ENCODE measurements at places on chromosomes 12 and 14.

DNA sequence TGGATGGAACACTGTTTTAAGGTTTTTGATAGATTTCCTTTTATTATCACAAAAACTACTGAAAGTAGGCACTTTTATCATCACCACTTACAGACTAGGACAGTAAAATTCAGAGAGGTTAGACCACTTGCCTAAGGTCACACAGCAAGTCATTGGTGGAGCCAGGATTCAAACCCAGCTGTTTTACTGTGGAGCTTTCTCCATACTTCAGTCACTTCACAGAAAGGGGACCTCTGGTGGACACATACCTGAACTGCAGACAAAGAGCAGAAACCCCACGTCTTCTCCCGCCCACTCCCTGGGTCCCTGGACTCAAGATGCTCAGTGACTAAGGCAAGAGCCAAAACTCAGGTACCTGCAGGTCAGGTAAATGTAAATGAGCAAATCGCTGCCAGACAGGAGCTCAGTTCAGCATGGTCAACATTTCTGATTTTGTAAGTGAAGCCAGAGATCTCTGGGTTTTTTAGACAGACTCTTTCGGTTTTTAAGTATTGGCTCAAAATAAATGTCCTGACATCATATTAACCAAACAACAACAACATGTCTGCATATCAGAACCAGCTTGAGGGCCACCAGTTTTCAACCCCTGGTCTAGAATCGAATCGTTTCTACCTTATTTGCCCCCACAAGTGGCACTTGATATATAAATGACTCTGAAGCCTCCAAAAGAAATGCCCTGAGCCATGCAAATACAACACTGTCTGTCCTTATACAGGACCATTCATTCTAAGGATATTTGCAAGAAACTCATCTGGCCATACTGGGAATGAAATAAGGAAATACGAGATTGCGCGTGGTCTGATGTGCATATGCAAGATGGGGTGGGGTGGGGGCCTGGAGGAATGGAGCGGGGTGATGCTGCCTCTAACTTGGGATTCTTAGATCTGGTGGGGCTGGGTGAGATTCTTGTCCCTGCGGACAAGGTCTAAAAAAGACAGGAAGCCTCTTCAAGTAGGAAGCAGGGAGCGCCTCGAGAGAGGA, 110.9 kb downstream of the KSR2 start:
- no peaks in the 10 kb centered on the region for H3K27me3 ChIP-seq
- no peaks in the 10 kb centered on the region for H3K36me3 ChIP-seq
- H3K4me1 ChIP-seq, result no peaks in the 10 kb centered on the region
- DNase-seq, result peak; percentile 85
- H3K4me3 ChIP-seq, result no peak overlapping the region

DNA sequence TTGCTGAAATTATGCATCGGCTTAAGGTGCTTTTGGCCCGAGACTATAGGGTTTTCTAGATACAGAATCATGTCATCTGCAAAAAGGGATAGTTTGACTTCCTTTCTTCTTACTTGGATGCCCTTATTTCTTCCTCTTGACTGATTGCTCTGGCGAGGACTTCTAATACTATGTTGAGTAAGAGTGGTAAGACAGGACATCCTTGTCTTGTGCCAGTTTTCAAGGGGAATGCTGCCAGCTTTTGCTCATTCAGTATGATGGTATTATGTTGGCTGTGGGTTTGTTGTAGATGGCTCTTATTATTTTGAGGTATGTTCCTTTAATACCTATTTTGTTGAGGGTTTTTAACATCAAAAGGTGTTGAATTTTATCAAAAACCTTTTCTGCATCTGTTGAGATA, 8.3 kb downstream of the BMAL2 start:
- no peaks in the 10 kb centered on the region for H3K36me3 ChIP-seq
- DNase-seq, result no peak
- no peak overlapping the region for H3K4me3 ChIP-seq

DNA sequence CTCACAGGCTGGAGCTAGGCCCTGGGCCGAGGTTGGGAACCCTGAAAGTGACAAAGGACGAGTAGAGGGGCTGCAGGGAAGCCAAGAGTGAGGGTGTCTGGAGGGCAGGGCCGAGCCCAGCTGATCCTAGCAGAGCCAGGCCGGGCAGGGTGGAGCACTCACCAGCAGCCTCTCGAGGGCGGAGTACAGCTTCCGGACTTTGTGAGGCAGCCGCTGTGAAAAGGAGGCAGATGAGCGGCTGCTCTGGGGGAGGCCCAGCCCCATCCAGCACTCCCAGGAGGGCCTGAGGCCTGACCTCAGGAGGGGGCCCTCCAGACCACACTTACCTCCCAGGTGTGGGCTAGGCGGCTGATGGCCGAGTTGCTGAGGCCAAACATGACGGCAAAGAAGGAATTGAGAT, 14.7 kb upstream of the ENDOU start:
- DNase-seq, result no peak
- H3K4me3 ChIP-seq, result no peak overlapping the region

DNA sequence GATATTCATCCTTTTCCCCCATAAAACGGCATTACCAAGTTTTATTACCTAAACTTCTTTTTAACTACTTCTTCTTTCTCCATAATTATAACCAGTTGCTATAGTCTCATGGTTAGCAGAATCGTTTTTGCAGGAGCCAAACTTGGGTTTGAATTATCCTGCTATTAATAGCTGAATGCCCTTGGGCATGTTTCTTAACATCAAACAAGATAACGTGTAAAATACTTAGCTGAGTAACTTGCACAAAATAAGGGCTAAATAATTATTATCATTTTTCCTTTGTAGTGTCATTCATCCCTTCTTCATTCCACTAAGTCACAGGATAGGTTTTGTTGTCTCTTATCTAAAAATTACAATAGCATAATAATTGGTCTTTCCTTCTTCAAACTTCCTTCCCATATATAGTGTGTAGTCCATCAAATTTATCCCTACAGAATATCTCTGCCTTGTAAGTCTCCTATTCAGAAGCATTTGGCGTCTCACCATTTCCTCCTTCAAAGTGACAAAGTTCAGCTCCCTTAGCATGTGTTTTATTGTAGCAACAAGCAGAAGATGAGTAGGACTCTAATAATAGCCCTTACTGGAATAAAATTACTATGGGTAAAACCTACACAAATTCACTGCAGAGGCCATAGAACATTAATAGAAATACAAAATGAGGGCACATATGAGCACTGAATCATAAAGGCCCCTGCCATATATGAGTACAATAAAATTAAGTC, 63.8 kb downstream of the FAR2 start:
- no peaks in the 10 kb centered on the region for H3K36me3 ChIP-seq
- no peak for DNase-seq
- no peak overlapping the region for H3K4me3 ChIP-seq
- H3K27me3 ChIP-seq, result no peaks in the 10 kb centered on the region

DNA sequence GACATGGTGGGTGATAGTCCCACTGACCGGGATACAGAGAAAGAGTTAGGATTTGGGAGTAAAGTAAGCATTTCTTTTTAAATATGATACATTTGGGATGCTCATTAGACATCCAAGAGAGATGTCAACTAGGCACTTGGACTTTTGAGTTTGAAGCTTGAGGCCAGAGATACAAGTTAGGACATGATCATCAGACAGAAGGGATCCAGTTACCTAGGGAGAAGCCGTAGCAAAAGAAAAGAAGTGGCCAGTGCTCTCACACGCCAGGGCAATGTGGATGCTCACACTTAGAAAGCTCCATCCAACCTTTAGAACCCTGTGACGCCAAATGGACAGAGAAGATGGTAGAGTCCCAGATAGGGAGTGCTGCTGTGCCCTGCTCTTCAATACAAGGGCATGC, 14.0 kb upstream of the STON2 start:
- peaks cover 2% of the 10 kb centered on the region for H3K4me1 ChIP-seq
- H3K36me3 ChIP-seq, result no peaks in the 10 kb centered on the region
- H3K27ac ChIP-seq, result no peak overlapping the region
- DNase-seq, result no peak
- no peak overlapping the region for H3K4me3 ChIP-seq

DNA sequence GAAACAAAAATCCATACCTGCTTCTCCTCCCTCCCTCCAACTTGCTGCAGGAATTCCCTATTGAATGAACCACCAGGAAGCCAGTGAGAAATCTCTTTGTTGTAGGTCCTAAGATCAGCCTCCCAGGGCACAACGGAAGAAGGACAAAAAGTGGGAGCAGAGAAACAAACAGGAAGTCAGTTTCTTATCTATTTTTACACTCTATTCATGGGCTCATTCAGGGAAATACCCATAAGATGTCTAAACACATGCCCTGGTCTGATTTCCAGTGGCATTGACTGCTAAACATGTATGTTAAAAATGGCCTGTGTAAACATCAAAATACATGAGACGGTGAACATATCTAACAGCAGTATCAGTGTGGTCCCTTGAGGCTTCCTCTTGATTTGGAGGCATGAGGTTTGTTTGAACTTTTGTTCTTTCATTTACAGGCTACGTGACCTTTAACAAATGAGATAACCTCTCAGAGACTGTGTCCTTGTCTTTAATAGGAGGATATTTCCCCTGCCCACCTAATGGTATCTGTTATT, 18.8 kb downstream of the GPR65 start:
- no peaks in the 10 kb centered on the region for H3K27me3 ChIP-seq
- H3K4me1 ChIP-seq, result peaks cover 9% of the 10 kb centered on the region
- DNase-seq, result peak; percentile 75

DNA sequence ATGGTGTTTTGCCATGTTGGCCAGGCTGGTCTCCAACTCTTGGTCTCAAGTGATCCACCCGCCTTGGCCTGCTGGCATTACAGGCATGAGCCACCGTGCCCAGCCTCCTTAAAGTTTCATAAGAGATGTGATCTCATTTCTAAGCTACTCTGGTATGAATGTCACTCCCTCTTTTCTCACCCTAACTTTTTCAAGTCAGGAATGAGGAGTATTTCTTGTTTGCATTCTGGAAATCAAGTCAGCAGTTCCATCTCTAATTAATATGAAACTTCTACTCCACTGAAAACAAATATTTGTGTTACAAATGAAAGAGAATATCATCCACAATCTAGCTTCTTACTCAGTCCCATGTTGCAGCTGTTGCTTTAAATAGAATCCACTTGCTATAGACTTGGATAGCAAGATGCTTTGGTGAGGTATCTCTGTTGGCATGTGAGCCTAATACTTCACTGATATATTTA, 61.3 kb downstream of the ARF6 start:
- no peak for DNase-seq
- H3K4me1 ChIP-seq, result no peaks in the 10 kb centered on the region
- H3K27ac ChIP-seq, result no peak overlapping the region
- no peak overlapping the region for H3K4me3 ChIP-seq
- no peaks in the 10 kb centered on the region for H3K36me3 ChIP-seq

DNA sequence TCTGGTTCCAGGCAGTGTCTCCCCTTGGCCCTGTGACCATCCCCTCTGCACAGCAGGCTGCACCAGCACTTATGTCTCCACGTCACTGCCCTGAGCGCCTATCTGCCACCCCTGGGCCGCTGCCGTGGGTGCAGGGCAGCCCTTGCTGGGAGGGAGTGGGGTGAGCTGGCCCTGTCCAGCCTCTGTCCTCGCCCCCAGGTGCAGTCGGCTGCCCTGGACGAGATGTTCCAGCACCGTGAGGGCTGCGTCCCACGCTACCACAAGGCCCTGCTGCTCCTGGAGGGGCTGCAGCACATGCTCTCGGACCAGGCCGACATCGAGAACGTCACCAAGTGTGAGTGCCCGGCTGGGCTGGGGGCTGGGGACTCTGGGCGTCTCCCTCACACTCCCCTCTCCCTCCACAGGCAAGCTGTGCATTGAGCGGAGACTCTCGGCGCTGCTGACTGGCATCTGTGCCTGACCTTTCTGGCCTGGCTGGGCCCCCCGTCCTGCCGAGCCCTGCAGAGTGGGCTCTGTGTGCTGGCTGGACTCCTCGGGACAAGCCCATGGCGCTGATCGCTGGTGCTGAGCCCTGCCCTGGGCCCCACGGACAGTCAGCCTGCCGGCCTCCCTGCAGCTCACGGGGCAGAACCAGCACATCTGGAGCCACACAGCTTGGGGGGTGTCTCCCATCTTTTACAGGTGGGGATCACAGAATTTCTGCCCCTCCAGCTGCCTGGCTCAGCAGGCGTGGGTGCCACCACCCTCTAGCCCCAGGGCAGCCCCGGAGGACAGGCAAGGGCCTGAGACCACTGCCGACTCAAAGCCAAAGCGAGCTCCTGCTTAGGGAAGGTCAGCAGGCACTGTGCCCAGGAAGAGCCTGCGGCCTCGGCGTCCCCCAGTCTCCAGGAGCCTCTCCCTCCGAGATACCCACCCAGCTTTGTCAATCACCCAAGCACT, 7.9 kb upstream of the PUS1 start:
- no peak overlapping the region for H3K4me3 ChIP-seq
- peaks cover 2% of the 10 kb centered on the region for H3K36me3 ChIP-seq

- H3K4me3 ChIP-seq, result no peak overlapping the region
- no peaks in the 10 kb centered on the region for H3K4me1 ChIP-seq
- H3K27me3 ChIP-seq, result no peaks in the 10 kb centered on the region
- no peak for DNase-seq
- no peak overlapping the region for H3K27ac ChIP-seq
- no peaks in the 10 kb centered on the region for H3K36me3 ChIP-seq
Measured at GRCh38 chr12:19220852-19221466, 91.4 kb downstream of the PLEKHA5 start.

DNA sequence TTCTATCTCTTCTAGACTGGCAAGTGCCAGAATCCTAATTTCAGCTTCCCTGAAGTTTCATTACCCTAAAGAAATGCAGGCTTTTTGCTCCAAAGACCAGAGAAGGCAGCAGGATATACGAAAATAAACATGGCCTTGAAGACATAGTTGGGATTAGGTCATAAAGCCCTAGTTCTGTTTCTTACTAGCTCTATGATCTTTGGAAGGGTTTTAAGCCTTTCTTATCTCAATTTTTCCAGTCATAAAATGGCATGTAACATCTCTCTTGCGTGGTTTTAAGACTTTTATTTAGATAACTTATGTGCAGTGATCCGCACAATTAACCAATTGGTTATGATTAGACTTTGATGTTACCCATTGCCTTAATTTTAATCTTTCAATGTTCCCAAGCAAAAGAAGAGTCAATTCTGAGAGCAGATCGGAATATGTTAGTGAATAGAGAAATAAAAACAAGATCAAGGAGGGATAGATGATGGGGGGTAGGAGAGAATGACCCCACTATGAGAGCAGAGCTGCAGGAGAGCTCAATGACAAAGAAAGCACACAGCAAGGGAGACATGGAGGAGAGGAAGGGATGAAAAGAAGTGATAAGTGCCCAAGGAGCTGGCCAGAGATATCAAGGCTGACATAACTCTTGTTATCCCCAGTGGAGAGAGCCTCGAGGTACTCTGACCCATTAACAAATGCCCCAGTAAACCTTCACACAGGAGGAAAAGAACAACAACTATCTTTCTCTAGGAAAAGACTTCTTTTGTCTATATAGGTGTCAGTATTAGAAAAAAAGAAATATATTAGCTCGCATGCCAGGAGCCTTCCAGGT, 53.0 kb upstream of the ANP32D start:
- no peaks in the 10 kb centered on the region for H3K4me1 ChIP-seq
- peak; percentile 47 for DNase-seq
- no peak overlapping the region for H3K4me3 ChIP-seq
- no peak overlapping the region for H3K27ac ChIP-seq
- H3K27me3 ChIP-seq, result no peaks in the 10 kb centered on the region

- no peak overlapping the region for H3K4me3 ChIP-seq
- H3K4me1 ChIP-seq, result peaks cover 7% of the 10 kb centered on the region
- DNase-seq, result peak; percentile 49
Measured at GRCh38 chr12:75959506-75959905, 72.1 kb downstream of the PHLDA1 start.

GRCh38 chr14:23021434-23021833, 11.5 kb upstream of the C14orf93 start:
- H3K4me3 ChIP-seq, result no peak overlapping the region
- H3K36me3 ChIP-seq, result peaks cover 2% of the 10 kb centered on the region
- no peak overlapping the region for H3K27ac ChIP-seq
- DNase-seq, result no peak
- H3K4me1 ChIP-seq, result peaks cover 32% of the 10 kb centered on the region

Data from mesendoderm (in vitro differentiated cells).